ENCODE measurements at places on chromosomes 2 and 18.

GRCh38 chr2:168522446-168522845, 66.4 kb downstream of the CERS6 start:
- no peak for DNase-seq

DNA sequence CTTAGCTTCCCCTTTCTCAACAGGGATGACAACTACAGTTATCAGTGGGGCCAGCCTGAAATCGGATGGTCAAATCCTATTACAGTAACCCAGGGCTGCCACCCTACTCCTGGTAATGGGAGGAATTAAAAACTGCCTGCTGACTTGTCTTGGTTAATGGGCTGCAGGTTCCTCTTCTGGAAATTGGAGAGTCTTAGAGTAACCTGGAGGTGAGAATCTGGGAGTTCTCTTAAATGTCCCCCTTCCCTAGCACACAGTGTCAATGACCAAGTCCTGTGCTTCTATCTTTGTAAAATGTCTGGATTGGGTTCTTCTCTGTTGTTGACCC, 113.1 kb downstream of the DDX1 start:
- no peak for DNase-seq

DNA sequence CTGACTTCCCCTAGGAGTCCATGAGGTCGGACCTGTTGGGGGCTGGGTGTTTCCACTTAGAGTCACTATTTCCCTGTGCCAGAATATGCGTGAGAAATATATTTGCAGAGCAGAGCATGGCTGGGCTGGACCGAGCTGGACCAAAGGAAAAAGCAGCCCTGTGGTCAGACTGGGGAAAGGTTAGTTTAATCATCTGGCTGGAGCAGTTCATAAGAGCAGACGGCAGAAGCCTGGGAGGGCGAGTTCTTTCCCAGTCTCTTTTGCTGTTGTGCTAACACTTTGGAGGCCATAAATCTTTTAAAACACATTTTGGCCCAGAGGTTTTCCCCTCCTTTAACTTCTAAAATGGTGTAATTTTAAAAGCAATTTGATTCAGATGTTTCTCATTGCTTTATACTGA, 66.5 kb downstream of the GLI2 start:
- DNase-seq: no peak

DNA sequence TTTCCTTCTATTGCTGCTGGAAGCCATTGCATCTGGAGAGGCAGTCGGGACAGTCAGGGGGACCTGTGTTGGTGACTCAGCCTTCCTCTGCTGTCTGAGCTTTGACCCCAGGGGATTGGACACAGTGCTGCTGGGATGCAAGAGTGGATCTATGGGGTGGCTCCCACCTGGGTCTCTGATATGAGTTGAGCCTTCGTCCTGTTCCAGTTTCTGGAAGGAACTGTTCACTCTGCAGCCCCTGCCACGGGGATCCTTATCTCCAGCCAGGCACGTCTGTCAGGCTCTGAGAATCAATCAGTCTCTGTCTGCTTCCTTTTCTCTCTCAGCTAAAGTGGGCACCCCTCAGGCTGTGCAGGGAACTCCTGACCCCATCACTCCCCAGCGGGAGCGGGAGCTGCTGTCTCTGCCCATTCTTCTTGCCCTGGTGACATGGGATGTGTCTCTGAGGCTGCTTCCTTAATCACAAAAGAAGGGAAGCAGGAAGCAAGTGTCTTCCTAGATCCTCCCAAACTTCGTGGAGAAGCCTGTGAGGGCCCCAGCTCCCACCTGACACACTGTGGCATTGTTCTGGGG, 51.7 kb downstream of the ARHGAP28 start:
- no peak for DNase-seq

DNA sequence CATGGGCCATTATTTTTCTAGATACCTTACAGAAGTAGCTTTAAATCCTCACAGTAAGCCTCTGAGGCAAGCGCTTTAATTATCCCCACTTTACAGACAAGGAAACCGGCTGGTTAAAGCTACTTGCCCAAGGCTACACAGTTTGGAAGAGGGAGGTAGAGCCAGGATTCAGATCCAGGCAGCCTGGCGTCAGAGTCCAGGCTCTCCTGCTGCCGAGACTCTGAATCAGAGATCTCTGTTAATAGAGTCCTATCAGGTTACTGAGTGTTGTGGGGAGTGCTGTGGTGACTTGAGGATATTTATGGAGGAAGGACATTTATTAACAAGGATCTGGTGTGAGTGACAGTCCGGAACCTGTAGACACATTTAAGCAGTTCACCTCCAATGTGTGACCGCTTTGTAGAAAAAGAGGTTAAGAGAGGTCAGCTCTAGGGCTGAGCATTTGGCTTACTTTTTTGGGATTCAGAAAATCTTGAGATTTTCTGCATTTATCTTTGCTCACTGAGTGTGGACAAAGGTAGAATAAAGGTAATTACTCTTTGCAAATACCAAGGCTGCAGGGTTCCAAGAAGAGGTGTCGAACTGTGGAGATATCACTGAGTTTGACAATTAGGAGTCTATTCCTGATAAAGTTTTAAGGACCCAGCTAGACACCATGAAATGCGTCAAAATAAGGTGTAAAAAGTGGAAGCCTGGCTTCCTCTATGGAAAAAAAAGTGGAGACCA, 1.6 kb upstream of the CEP192 start:
- DNase-seq: no peak

GRCh38 chr2:144229296-144229695, 290.6 kb downstream of the ZEB2 start:
- DNase-seq: no peak

DNA sequence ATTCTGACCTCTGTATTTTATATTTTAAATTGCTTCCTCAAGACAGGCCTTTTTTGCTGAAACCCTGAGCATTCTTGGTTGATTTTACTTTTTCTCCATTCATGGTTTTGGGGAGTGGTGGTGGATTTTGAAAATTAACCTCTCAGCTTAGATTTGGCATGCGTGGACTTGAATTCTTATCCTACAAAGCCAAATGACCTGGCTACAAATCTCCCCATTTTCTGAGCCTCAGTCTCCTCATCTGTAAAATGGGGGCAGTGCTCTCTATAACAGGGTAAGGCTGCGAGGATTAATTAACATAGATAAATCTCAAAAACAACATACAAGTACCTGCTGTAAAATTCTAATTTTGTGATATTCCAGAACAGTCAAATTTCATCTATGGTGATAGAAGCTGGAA, 103.4 kb upstream of the CDCA7 start:
- no peak for DNase-seq

- no peak for DNase-seq
Observed at GRCh38 chr2:22248851-22249250, 1125.1 kb downstream of the TDRD15 start.

DNA sequence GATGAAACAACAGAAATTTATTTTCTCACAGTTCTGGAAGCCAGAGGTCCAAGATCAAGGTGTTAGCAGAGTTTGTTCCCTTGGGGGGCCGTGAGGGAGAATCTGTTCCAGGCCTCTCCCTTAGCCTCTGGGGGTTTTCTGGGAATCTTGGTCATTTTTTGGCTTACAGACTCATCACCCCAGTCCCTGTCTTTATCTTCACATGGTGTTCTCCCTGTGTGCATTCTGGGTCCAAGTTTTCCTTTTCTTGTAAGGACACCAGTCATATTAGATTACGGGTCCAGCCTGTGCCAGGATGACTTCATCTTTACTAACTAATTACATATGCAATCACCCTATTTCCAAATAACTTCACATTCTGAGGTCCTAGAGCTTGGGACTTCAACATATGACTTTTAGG, 292.5 kb upstream of the TRIB2 start:
- no peak for DNase-seq

GRCh38 chr2:189402932-189403331, 38.3 kb upstream of the WDR75 start:
- DNase-seq: no peak

GRCh38 chr2:75465317-75465984, 95.3 kb downstream of the EVA1A start:
- DNase-seq: no peak

DNA sequence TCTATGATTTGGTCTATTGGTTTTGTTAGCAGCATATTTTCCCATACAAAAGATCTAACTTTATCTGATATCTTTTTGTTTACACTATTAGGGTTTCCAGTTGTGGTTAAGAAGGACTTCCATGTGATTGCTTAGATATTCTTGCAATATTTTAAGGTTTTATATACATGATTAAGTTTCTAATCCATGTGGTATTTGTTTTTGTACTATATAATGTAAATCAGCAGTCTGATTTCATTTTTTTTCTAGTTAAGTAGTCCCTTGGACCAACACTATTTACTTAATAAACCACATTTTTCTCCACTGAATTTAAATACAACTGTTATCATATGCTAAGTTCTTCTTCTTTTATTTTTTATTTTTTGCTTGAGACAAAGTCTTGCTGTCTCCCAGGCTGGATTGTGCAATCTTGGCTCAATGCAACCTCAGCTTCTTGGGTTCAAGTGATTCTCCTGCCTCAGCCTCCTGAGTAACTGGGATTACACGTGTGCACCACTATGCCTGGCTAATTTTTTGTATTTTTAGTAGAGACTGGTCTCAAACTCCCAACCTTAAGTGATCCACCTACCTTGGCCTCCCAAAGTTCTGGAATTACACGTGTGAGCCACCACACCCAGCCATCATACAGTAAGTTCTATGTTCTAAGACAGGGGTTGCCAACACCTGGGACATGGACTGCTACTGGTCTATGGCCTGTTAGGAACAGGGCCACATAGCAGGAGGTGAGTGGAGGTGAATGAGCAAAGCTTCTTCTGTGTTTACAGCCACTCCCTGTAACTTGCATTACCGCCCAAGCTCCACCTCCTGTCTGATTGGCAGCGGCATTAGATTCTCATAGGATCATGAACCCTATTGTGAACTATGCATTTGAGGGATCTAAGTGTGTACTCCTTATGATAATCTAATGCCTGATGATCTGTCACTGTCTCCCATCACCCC, 58.5 kb upstream of the RAB27B start:
- no peak for DNase-seq

GRCh38 chr2:191952515-191953270, 105.8 kb upstream of the CAVIN2 start:
- no peak for DNase-seq

- DNase-seq: no peak
Observed at GRCh38 chr18:9032519-9032918, 70.0 kb upstream of the NDUFV2 start.

- no peak for DNase-seq
Observed at GRCh38 chr2:130795431-130795830, 40.1 kb downstream of the AMER3 start.

DNA sequence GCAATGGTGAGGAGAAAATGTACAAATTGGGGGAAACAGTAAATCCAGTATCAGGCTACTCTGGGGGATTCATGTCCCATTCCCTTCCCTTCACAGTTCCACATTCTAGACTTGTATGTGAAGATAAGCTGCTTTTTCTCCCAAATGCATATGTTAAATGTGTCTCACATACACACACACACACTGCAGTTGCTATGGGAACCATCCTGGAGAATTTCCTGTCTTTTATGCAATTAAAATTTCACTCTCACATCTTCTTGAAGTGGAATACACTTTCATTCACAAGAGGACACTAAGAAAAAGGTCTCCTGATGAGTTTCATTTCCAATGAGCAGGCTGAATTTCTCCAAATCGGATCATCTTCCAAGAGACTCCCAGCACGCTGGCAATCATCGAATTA, 366.0 kb downstream of the LRATD1 start:
- no peak for DNase-seq

GRCh38 chr2:29420999-29421782, 306.0 kb downstream of the CLIP4 start:
- no peak for DNase-seq

- DNase-seq: no peak
Observed at GRCh38 chr2:232634206-232635150, 1.1 kb downstream of the EFHD1 start.

DNA sequence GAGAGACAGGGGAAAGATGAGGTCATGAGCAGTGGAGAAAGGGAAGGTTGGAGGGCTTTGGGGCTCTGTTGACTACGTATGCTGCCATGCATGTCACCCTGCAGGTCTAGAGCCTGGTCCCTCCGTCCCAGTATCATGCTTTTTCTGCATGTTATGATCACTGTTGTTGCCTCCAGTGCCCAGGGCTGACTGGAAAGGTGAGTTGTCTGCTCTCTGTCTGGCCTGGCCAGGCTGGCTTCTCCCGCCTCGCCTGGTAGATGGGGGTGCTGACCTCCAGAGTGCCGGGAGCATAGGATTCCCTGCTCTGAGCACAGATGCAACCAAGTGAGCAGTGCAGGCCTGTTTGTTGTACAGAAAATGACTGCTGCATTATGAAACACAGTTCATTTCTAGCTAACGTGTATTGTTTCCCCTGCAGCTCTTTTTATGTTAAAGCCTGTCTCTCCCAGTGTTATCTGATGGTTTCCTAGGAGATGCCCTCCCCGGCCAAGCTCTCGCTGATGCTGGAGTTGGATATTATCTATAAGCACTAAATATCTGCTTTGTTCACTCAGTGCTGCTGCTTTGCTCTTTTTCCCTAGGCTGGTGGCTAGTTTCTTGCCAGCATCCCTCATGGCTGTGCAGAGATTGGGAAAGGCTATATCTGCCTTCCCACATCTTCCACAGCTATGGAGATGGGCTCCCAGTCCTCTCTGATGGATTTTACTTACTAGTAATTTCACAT, 158.2 kb downstream of the TDRD15 start:
- DNase-seq: no peak

- no peak for DNase-seq
Observed at GRCh38 chr2:74081030-74081762, 66.5 kb downstream of the BOLA3 start.

GRCh38 chr2:226837787-226838603, 2.1 kb downstream of the RHBDD1 start:
- DNase-seq: no peak

DNA sequence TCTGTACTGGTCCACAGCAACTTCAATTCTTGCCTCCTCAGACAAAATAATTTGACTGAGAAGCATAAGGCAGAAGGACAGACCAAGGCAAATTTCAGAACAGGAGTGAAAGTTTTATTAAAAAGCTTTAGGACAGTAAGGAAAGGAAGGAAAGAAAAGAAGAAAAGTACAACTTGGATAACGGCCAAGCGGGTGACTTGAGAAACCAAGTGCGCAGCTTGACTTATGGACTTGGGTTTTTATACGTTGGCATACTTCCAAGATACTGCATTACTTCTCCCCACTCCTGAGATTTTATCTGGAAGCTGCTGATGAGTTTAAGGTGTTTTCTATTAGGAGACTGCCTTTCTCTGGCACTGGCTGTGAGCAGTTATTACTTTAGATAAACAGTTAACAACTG, 64.7 kb downstream of the CCDC178 start:
- DNase-seq: no peak
